Bronchial epithelial cell (primary cell): ENCODE measurements at places on chromosomes 7 and 10. TPM values are rescaled to one million over a fixed set of nuclear protein-coding genes. Genes with fewer than 3 reads are reported as not detected.

Gene CYP2W1
- total RNA-seq: 0.51 TPM in 1 of 2 replicates, not detected in the other

Gene NACAD
- under 0.01 and 0.13 TPM in 2 replicates for total RNA-seq

Gene CHN2
- 0.53 TPM in 1 of 2 replicates, not detected in the other for total RNA-seq

Gene CEP41
- 3.1 and 4.2 TPM in 2 replicates for total RNA-seq

Gene DTX2
- 10.8 and 13.2 TPM in 2 replicates for total RNA-seq

Gene GNAT3
- not detected in 2 replicates for total RNA-seq

Gene LRRC61
- total RNA-seq: 7.6 and 8.2 TPM in 2 replicates

Gene KLF14
- under 0.01 TPM in 1 of 2 replicates, not detected in the other for total RNA-seq
